NCI-H187 (cell line): ENCODE measurements at places on chromosomes 4 and X.

DNA sequence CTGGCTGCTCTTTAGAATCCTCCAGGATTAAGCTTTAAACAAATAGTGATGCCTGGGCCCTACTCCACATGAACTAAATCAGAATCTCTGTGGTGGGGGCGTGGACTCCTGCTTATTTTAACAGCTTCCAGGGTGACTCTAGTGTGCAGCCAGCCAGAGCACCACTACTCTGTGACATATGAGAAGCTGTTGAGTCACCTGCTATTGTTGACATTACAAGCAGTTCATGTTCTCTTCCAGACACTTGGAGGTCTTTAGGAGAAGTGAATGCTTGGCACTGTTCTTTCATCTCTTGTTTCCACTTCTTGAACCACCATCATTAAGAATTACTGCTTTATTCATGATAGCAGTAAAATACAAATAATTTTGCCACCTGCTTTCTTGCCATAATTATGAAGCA, 426 bp upstream of the C4orf51 start:
- DNase-seq = peak; percentile 46

GRCh38 chr4:74583089-74583700, 138.3 kb downstream of the AREG start:
- no peak for DNase-seq

DNA sequence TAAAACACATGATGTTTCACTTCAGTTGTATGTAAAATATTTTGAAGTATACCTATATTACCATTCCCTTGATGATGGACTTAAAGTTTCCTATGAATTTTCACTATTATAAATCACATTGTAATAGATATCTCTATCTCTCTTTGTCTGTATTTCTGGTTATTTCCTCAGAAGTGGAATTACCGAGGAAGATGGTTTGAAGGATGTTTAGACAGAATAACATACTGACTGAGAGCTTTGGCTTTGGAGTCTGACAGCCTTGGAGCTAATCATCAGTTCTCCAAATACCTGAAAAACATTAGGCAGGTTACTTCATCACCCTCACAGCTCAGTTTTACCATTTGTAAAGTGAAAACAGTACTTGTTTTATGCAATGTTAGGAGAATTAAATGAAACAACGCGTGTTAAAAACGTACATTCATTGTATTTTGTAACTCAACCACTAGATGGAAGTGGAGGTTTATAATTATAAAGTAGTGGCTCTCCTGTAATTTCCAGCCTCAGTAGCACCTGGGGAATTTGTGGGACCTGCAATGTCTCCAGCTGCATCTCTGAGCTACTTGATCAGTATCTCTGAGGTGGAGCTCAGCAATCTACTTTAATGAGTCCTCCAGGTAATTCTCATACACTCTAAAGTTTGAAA, 14.3 kb downstream of the JCHAIN start:
- DNase-seq = no peak

DNA sequence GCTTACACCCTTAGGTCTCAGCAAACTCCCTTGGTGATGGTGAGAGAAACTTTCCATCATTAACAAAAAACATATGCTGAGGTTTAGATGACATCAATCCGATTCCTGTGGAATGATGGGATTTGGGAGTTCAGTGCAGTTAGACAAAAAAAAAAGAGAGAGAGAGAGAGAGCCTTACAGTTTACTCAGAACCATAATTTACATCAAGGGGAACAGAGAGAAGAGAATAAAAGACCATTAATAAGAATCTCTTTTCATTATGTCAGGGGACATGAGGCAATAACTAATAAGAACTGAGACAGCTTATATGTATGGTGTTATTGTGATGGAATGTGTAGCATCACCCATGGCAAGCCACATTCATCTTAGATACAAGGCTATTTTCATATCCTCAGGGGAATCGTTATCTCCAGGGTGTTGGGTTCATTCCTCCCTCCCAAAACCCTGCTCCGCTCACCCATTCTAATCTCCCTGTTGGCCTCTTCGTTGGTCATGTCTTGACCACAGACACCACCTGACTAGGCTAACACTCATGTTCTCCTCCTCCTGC, 175.7 kb upstream of the MXRA5 start:
- DNase-seq = no peak

DNA sequence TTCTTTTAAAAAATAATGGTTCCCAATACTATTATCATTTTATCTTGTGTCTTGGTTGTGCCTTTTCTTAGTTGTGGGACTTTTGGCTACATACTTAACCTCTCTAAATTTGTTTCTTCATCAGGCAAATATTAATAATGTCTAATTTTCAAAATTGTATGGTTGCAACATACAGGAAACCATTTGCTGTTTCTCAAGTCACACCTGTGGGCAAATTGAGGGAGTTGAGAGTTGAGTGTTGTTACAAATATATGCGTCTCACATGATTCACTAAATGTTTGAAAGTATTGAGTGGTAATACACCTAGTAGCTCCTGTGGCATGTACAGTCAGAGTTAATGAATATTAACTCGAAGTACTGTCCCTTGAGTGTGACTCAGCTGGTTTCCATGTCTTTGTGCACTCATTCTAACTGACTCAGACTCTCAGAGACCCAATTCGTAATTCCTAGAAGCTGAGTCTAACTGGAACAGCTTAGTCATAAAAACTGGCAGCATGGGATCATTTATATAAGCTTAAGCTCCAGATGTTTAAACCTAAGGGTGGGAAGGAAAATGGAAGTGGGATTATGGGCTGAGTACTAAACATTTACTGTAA, 802.4 kb downstream of the TRIML1 start:
- DNase-seq = no peak

GRCh38 chrX:130952266-130953043, 49.4 kb upstream of the ENOX2 start:
- no peak for DNase-seq

GRCh38 chr4:102411408-102411807, 66.1 kb upstream of the SLC39A8 start:
- DNase-seq = no peak

DNA sequence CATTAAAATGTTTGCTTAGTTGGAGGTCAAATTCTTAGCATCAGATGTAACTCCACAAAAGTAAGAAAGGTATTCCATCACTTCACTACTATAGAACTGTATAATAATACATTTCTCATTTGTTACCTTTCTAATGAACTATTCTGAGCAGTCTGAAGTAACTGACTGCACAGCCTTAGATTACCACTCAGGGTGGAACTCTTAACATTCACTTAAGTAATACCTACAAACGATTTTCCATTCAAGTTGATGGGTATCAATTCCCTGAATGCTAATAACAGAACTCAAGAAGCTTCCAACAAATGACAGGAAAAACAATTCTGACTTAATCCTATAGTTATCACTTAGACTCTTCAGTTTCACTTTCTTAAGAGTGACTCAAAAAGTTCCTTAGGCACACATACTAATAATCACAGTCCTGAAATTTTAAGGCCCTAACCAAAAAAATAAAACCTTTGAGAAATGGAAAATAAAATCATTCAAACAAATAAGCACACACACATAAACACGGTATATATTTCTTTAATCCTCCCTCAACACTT, 20.9 kb downstream of the HNRNPD start:
- DNase-seq = no peak

GRCh38 chr4:187618701-187619281, 376.8 kb upstream of the ZFP42 start:
- DNase-seq = no peak

DNA sequence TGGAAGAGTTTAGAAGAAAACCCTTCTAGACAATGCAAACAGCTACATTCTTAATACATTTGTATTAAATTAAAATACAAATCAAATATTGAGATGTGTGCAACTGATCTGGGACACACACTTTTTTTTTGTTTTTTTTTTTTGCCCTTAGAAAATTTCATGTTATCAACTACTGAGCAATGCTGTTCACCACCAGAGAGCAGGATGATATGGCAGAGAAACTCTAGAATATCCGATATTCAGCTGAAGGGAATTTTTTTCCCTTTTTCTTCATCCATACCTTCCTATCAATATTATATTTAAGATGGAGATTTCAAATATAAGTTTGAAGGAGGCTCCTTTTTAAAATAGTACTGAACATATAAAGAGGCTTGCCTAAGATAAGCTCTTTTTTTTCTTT, 1.0 kb downstream of the NDST3 start:
- DNase-seq = no peak

- no peak for DNase-seq
These were observed 560.3 kb upstream of the SMIM31 start for GRCh38 chr4:164193676-164194075.

GRCh38 chrX:154828016-154828408, 6.5 kb downstream of the SMIM9 start:
- no peak for DNase-seq

GRCh38 chr4:152709675-152710438, 30.1 kb upstream of the TMEM154 start:
- DNase-seq = no peak

DNA sequence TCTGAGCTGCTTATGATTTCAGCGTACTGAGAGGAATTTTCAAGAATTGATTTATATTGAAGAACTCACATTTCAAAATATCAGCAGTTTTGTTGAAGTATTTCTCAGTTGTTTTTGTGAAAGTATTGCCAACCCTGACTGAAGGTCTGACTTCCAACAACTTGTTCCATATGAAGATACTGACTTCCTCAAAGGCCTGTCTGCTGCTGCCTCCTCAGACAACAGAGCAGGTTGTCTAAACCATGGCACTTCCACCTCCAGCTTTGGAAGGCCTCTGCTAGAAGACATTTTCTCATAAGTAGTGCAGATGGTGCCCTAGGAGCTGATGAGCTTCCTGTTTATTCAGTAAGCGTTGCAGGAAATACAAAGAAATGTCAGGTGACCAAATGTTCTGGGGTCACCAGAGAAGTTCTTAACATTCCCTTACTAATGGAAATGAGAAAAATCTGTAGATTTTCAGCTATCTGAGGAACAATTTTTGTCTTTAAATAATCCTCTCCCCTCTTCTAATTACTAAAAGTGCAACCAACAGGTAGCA, 28.8 kb downstream of the FGF2 start:
- DNase-seq = no peak

DNA sequence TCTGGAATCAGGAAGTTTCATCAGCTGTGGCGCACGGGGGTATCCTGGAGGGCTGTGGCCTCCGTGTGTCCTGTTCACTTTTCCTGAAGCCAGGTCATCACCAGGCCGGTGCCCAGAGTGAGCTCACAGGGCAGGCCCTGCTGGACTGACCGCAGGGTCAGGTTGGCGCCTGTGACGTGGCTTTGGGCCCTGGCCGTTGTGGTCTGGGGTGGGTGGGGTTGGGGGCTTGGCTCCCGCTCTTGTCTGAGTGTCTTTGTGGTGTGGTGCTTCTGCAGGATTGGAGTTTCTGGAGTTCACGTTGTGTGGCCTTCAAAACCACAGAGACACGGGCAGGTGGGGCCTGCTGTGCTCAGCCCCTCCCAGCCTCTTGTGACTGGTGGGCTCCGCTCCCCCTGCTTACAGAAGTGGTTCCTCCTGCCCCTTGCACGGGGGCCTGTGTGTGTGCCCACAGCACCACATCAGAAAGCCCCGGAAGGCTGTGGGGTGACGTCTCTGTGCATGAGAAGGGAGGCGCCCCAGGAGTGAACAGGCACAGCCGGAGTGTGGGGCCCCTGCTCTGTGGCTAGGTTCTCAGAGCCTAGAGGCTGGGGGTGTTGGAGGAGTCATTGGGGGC, 9.5 kb downstream of the RGS12 start:
- no peak for DNase-seq

- no peak for DNase-seq
These were observed 21.9 kb downstream of the PLS3 start for GRCh38 chrX:115582616-115583495.
